ENCODE measurements at places on chromosomes 1 and 21.

DNA sequence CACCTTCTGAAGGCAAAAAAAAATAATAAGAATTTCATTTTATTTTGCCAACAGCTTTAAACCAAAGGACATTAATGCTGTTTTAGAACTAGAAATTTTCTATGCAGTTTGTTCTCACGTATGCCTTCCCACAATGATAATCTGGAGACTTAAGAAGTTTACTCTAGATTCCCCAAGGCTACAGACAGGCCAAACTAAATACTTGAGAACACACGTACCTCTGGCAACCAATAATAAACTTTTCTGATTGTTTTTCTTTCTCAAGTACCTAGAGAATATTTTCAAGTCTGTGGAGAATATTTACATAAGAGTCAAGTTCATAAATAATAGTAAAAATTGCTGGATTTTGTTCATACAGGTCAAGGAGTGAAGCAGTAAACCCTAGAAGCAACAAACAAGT lies 15.9 kb downstream of the CLDN8 start:
- DNase-seq = no peak

- DNase-seq = no peak
Observed at GRCh38 chr1:192316942-192317450, at the start of gene RGS21. Gene RGS21, plus strand, starts transcription at chr1:192316992. Its CDS starts 26,045 bp downstream, at chr1:192343037.

DNA sequence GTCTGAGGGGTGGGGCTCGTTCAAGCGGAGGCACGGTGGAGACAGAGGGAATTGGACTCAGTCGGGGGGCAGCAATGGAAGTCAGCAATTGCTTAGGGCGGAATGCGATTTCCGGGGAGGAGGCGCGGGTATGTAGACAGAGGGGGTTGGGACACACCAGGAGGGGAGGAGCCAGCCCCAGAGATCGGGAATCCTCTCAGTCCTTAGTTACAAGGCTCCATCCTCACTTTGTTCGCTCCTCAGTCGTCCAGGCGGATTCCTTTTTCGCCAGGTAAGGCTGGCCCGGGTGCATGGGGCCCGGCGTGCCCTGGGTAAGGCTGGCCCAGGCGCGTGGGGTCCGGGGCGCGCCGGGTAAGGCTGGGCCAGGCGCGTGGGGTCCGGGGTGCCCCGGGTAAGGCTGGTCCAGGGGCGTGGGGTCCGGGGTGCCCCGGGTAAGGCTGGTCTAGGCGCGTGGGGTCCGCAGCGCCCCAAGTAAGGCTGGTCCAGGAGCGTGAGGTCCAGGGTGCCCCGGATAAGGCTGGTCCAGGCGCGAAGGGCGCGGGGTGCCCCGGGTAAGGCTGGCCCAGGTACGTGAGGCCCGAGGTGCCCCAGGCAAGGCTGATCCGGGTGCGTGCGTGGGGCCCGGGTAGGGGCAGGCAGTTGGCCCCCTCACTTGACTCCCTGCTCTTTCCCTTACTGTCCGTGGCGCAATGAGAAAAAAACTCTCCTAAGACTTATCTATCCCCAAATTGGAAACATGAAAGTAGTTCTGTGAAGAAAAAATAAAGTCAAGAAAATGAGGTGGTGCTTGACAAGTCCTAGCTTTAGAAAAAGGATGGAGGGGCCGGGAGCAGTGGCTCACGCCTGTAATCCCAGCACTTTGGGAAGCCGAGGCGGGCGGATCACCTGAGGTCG lies at the start of gene L1TD1:
L1TD1 (plus strand) TSS at position 199 of the 894 bp plus-strand sequence. CDS start 11,780 bp downstream, outside the sequence.
- DNase-seq = no peak

DNA sequence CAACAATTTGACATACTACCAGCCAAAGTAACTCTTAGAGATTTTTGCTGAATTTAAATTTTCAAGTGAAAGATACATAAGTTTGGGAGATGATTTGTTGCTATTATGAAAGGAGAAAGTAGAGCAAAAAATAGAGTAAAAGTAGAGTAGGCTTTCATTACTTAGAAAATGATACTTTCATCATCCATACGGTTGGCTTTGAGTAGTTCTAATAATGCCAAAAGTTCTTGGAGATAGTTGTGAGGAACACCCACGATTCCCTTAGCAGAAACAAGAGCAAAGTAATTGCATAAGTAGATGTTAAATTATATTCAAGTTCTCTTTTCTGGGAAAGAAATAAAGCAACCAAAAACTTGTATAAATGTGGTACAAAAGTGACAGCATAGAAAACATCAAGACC lies 95.0 kb upstream of the VAV3 start:
- no peak for DNase-seq

DNA sequence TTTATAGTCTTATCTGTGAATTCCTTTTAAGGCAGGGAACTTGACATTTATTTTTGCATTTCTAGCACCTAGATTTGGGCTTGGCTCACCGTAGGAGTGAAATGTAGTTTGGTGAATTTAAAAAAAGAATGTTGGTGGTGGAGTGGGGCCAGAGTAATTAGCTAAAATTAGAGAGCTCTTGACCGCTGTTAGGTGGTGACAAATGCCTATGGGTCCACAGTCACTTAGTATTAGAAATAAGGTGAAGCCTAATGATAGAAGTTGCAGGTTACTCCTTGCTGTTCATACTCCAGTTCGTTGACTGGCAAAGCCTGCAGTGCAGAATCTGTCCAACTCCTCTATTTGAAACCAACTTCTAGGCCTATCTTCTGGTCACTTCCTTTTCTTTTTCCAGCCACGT lies 318.8 kb upstream of the NRIP1 start:
- DNase-seq = no peak

DNA sequence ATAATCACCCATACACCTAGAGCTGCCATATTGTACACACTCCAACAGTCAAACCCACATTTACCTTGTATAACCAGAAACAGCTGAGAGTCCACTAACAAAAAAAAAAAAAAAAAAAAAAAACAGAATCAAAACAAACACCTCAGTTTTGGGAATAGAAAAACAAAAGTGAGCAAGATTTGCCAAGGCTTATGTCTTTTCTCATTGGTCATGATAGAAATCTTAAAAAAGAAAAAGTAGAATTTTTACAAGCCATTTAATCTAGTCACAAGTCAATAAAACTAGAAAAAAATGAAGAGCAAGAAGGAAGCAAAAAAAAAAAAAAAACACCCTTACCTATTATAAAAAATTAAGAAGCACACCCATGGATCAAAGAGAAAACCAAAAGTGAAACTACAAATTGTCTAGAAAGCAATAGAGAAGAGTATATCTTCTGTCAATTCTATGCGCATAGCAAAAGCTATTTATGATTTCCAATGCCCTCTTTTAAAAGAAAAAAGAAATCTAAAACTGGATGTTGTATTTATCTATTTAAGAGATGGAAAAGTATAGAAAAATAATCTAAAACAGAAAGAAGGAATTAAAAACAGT lies 113.2 kb upstream of the GALNT2 start:
- no peak for DNase-seq

GRCh38 chr1:59477286-59477685 lies 180.4 kb downstream of the FGGY start:
- DNase-seq = no peak

DNA sequence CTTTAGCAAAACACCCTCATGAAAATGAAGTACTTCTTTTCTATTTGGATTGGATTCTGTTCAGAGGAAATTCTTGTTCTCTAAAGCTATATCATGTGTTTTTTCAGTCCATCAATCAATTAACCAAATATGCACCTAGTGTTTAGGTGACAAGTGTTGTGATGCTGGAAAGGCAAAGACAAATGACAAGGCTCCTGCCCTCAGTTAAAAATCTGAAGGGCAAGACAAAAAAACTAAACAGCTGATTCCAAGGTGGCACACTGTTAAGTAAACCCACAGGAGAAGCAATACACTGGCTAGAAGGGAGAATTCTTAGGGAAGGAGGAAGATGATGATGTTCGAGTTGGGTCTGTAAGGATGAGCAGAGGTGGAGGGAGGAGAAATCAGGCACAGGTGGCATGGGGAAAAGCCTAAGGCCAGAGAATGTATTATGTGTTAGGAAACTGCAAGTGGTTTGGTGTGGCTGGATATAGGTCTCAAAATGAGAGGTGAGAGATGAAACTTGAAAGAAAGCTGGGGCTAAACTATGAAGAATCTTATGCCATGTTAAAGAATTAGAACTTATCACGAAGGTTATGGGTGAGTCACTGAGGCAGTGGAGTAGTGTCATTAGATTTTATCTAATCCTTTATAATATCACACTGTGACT lies 51.8 kb upstream of the GFI1 start:
- DNase-seq = no peak

DNA sequence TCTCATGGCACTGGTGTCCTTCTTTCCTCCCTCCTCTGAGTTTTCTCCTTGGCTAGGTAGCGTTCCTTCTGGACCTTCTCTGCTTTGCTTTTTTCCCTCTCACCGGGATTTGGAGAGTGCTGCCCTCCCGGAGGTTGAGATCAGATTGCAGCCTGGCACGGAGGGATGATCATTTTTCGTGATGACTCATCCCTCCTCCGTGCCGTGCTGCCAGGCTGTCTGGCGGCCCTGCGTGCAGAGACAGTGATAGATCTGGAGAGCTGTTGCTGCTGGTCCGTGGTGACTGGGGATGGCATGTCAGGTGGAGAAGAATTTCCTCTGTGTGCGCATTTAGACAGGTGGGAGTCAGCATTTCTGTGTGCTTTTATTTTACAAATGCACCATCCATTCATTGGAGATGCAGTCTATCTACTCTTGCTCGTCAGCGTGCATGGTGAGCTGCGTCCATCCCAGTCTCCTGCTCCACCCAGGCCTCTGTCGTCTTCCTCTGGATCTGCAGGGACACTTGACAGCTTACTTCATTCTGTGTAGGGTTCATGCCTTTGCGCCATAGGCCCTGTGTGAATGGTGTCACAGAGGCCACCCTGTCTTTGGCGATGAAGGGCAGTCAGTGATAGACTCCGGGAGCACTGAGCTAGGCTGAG lies 104.4 kb downstream of the PCBP3 start:
- DNase-seq = peak; percentile 28

- DNase-seq = no peak
Observed at GRCh38 chr1:1556505-1556904, 16.1 kb upstream of the TMEM240 start.

GRCh38 chr1:32394890-32395432 lies 720 bp upstream of the BSDC1 start:
- DNase-seq = no peak

- DNase-seq = no peak
Observed at GRCh38 chr1:68178821-68179490, 53.4 kb downstream of the WLS start.

DNA sequence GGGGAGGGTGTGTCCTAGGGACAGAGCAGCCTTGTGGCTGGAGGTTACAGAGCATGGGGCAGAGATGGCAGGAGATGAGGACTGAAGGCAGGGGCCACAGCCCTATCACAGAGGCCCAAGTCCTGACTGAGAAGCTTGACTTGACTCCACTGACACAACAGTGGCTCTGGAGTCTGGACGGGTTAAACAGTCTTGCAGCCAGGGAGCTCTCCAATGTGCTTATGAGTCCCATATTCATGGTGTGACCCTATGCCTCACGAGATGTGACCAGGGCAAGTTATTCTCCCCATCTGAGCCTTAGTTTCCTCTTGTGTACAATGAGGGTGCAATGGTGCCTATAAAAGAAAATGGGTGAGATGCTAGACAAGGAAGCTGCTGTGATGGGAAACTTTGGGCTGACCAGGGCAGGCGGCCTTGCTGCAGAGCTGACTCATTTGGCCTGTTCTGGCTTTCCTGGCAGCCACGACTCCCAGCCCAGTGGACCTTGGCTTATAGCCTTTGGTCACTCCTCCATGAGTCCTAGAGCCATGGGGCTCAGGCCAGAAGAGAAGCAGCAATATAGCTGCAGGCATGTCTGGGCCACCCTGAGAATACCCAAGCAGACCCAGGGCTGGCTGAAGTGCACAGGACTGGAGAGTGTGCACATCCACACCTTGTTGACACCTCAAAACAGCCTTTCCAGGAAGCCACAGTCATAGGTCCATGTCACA lies 2.8 kb upstream of the TTC22 start:
- no peak for DNase-seq

- no peak for DNase-seq
Observed at GRCh38 chr1:168654198-168654915, 74.6 kb downstream of the DPT start.

GRCh38 chr1:245753807-245754206 lies 599.0 kb downstream of the KIF26B start:
- DNase-seq = no peak

DNA sequence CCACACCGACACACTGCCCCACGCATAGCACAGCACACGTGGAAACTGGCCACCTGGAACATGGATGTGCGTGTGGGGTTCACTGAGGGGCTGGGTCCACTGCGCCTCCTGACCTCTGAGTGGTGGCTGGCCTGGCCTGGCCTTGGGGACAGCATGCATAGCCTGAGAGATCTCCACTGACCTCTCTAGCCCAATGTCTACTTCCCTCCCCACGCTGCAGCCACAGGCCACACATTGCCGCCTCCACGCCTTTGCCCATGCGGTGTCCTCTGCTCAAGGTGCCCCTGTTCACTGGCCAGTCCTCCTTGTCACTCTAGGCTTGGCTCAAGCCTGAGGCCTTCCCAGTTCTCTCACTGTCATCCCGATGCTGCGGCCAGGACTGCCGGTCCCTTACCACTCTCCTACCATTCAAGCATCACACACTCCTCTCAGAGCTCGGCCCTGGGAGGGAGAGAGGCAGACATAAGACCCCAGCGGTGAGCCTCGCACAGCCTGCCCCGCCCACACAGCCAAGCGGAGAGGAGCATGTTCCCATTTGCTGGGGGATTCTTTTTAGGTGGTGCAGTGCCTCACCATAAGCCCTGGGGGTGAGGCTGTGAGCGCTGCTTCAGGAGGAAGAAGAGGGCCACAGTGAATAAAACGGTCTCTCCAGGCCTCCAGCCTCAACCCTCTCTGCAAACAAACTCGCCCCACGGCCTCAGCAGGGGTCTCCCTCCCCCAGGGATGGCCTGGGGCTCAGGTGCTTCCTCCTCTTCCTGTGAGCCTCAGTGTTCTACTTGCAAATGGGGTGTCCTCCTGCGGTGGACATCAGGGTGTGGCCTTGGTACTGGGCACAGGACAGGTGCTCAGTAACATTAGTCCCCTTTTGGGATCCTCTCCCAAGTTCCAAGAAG lies 80.8 kb downstream of the DMRTB1 start:
- no peak for DNase-seq

GRCh38 chr21:26499495-26499894 lies 73.6 kb downstream of the CYYR1 start:
- no peak for DNase-seq

GRCh38 chr1:222048094-222048595 lies 306.3 kb upstream of the DUSP10 start:
- DNase-seq = no peak

DNA sequence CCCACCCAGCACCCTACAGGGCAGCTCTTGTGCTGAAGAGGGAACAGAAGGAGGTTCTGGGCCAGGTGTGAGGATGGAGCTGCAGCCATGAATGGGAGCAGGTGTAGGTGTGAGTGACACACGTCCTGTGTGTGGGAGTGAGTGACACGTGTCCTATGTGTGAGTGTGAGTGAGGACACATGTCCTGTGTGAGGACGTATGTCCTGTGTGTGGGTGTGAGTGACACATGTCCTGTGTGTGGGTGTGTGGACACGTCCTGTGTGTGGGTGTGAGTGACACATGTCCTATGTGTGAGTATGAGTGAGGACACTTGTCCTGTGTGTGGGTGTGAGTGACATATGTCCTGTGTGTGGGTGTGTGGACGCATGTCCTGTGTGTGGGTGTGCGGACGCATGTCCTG lies 26.4 kb downstream of the MEGF6 start:
- no peak for DNase-seq

DNA sequence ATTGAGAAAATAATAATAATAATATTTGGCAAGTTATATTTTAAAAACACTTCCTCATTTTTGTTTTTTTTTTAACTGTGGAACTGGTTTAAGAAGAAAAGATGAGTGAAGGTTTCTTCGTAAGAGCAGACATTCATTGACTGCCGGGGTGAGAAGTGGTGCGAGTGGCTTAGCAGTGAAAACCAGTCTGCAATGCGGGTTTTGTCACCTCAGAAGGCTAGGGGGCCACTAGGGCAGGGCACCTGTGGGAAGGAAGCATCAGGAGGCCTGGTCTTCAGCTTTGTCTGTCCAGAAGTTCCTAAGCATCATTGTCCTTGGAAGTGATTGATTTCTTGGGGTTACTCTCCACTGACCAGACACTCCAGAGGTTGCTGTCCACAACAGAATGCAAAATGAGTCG lies 339.2 kb downstream of the ZNF326 start:
- no peak for DNase-seq
